ENCODE measurements at places on chromosomes 12 and 14.
A peak's percentile ranks its signal among the peaks of the same experiment; 100 is the strongest.

GRCh38 chr14:76767681-76768656, 6.7 kb downstream of the VASH1 start:
- DNase-seq, result peak; percentile 65

- DNase-seq, result no peak
Observed at GRCh38 chr12:92785563-92785950, 82.8 kb downstream of the PLEKHG7 start.

DNA sequence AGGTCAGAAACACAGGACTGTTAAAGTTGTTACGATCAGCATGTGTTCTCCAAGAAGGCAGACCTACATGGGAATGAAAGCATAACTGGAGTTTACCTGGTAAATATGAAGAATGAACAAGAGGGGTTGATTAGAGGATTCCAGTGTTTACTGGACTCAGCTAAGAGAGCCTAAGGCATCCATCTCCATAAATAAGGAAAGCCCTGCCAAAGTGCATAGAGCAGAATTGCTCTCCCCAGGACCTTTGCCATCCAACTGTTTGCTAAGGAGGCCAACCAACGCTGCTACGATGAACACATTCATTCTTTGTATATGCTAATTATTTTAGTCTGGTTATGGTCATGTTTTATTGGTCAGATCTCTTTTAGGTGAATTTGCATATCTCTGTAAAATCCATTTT, 17.1 kb upstream of the PAWR start:
- DNase-seq, result no peak

GRCh38 chr12:131221061-131221956, 267.6 kb downstream of the ADGRD1 start:
- no peak for DNase-seq

DNA sequence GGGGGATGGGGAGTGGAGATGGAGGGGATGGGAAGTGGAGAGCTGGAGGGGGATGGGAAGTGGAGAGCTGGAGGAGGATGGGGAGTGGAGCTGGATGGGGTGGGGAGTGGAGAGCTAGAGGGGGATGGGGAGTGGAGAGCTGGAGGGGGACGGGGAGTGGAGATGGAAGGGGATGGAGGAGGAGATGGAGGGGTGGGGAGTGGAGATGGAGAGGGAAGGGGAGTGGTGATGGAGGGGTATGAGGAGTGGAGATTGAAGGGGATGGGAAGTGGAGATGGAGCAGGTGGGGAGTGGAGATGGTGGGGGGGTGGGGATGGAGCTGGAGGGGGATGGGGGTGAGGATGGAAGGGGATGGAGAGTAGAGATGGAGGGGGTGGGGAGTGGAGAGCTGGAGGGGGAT, 26.1 kb downstream of the NCOR2 start:
- DNase-seq, result no peak

- no peak for DNase-seq
Observed at GRCh38 chr12:54215989-54216796, 27.4 kb upstream of the SMUG1 start.

DNA sequence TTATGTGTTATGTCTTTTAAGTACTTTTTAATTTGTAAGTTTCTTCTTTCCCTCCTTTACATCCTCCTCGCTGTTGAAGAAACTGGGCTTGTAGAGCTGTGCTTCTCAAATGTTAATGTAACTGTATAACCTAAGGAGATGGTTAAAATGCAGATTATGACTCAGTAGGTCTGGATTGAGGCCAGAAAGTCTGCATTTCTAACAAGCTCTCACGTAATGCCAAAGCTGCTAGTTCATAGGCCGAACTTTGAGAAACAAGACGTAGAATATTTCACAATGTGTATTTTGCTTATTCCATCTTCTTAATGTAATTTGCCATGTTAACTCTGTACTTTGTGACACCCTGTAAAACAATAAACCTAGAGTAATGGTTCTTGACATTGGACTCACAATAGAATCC, 193.3 kb upstream of the SYT1 start:
- DNase-seq, result no peak

DNA sequence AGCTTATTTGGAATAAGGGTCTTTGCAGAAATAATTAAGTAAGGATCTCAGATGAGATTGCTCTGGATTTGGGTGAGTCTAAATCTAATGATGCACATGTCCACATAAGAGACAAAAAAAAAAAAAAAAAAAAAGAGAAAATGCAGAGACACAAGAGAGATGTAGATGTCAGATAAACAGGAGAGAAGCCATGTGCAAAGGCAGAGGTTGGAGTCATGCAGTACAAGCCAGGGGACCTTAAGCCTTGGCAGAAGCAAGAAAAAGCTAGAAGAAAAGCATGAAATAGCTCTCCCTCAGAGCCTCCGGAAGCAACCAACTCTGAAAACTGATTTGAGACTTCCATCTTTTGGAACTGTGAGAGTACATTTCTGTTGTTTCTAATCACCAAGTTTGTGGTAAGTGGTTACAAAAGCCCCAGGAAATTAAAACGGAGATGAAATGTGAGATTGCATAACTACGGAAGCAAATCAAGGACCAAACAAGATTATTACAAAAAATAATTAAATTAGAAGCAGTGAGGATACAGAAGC, 1304.0 kb upstream of the SEL1L start:
- no peak for DNase-seq

GRCh38 chr12:3271639-3272038, 194.5 kb downstream of the TSPAN9 start:
- no peak for DNase-seq

GRCh38 chr12:19688532-19688931, 249.2 kb downstream of the AEBP2 start:
- no peak for DNase-seq
